Motor neuron (in vitro differentiated cells): ENCODE measurements at places on chromosomes 3 and 15. TPM values are rescaled to one million over a fixed set of nuclear protein-coding genes. Genes with fewer than 3 reads are reported as not detected.

UBE2E2 gene
- total RNA-seq: 42.5 and 45.8 TPM in 2 replicates

GRCh38 chr3:129278966-129279906 is 566 bp downstream of the HMCES start:
- ATAC-seq: peak; percentile 58

DNA sequence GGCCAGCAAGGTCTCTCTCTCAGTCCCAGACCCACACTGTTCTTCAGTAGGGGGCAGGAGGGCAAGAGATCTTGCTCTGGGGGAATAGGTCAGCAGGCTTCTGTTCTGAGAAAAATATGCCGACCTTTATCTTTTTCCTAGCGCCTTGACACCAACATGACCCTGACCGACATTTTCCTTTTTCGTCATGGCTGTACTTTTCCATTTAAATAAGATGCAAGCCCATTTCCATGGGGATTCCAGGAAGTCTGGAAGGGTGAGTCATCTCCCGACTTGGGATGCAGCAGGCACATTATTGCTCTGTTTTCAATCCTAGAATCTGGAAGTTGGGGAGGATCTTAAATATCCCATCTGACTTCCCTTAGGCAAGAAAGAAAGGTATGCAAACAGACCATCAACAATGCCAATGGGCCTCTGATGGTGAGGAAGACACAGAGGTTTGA is 261.5 kb upstream of the LRTM1 start:
- no peak for ATAC-seq

- no peak for ATAC-seq
Measured at GRCh38 chr3:140499114-140499757, 178.6 kb upstream of the TRIM42 start.

GUCA1C gene
- not detected in 2 replicates for total RNA-seq

DNA sequence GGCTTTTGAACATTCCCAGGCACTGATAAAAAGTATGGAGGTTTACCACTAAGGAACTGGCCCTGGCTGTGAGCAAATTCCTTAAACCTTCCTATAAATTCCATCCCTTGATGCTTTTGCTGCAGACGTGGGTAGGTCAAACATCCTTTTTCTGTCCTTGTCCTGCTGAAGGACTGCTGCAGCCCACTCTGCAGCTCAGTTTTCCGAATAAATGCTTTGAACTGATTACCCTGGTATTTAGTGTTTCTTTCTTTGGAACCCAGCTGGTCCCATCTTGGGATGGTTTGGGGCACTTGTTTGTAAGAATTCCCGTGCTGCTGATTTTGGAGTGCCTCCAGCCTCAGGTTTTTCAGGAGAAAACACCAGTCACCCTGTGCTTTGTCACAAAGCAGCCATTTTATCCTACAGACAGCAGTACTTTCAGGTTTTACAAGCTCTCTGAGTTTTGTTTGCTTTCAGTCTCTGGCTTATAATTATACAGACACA is 815.9 kb downstream of the VGLL3 start:
- no peak for ATAC-seq

TIMP4 gene
- total RNA-seq: 0.22 and 0.54 TPM in 2 replicates

GRCh38 chr3:47007001-47007400 is 27.5 kb downstream of the NBEAL2 start:
- no peak for ATAC-seq

GRCh38 chr15:71011503-71012155 is 103.6 kb upstream of the THSD4 start:
- ATAC-seq: peak; percentile 56

DNA sequence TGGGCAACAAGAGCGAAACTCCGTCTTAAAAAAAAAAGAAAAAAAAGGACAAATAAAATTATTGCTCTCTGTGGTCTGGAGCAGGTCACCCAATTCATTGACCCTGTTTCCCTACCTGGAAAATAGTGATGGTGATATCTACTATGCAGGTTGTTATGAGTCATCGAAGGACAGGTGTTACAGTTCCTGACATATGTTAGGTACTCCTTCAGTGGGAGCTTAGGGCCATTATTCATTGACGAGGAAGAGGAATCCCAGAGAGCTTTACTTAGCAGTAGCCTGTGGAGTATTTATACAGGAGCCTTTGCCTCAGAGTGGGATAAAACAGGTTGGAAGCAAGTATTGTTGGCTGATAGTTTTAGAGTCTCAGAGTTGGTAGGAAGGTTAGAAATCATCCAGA is 74.5 kb downstream of the SLC7A14 start:
- ATAC-seq: no peak
